T-cell (primary cell): ENCODE measurements at places on chromosomes 7 and 10. TPM values are rescaled to one million over a fixed set of nuclear protein-coding genes. Genes with fewer than 3 reads are reported as not detected.

Gene ADIRF
- not detected for total RNA-seq

Gene PSTK
- 4.8 TPM for total RNA-seq

Gene NUDT13
- 2.2 TPM for total RNA-seq

Gene PGAM2
- total RNA-seq = 2.4 TPM

Gene GRID2IP
- total RNA-seq = 1.5 TPM

Gene A1CF
- total RNA-seq = 0.28 TPM

DNA sequence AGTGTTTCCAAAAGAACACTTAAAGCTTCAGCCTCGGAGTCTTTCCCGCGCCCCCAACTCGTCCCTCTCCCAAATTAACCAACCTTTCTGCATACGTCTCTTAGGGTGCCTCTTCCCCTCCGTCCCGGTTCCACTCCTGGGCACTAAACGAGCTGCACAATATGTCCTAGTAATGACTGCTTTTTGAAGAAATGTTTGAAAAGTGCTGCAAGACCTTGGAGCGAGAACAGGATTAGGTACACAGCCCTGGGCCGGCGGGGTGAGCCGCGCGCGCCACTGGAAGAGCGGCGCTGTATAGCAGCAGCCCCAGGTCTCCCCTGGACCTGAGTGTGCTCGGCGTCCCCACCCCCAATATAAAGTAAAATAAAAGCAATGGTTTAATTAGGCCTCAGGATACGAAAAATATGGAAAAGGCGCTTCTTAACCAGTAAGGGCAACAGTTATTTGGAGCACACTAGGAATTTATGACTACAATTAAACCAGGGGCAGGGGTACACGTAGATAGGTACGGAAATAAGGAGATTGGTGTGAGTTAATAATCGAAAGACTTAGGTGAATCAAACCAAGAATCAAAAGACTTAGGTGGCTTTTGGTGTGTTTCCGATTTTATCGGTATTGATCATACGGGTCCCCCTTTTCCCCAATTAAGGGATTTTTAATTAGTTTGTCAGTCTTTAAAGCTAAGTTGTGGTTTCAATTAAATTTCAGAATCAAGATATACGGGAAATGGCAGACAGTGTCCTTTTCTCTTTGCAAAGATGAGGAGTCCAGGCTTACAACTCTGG, 1.9 kb downstream of the TET1 start:
- DNase-seq = no peak
- H3K27ac ChIP-seq = no peak overlapping the region
- peak overlapping the region; percentile 39 for H3K4me3 ChIP-seq
- H3K27me3 ChIP-seq = peaks cover 49% of the 10 kb centered on the region

DNA sequence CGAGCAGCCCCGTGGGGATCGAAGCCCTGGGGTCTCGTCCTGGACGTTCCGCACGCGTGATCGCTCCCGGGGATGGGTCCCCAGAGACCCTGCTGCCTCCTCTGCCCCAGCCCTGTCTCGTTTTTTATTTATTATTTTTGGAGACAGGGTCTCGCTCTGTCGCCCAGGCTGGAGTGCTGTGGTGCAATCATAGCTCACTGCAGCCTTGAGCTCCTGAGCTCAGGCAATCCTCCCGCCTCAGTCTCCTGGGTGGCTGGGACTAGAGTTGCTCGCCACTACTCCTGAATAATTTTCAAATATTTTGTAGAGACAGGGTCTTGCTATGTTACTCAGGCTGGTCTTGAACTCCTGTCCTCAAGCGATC, 319 bp upstream of the STX1A start:
- H3K27ac ChIP-seq = no peak overlapping the region
- peak overlapping the region; percentile 57 for H3K4me3 ChIP-seq
- no peak for DNase-seq
- no peaks in the 10 kb centered on the region for H3K36me3 ChIP-seq
- H3K27me3 ChIP-seq = peaks cover 32% of the 10 kb centered on the region

GRCh38 chr7:47038621-47039020, 543.3 kb downstream of the TNS3 start:
- H3K4me3 ChIP-seq = no peak overlapping the region
- no peaks in the 10 kb centered on the region for H3K36me3 ChIP-seq
- H3K27me3 ChIP-seq = no peaks in the 10 kb centered on the region
- DNase-seq = no peak

GRCh38 chr7:130352194-130353074, 7.8 kb downstream of the CPA5 start:
- H3K4me3 ChIP-seq = no peak overlapping the region
- H3K4me1 ChIP-seq = peaks cover 7% of the 10 kb centered on the region
- no peak for DNase-seq
- H3K27me3 ChIP-seq = peaks cover 25% of the 10 kb centered on the region
- H3K36me3 ChIP-seq = no peaks in the 10 kb centered on the region

- DNase-seq = no peak
- H3K36me3 ChIP-seq = no peaks in the 10 kb centered on the region
- H3K27ac ChIP-seq = no peak overlapping the region
These were observed 81.5 kb downstream of the LYZL1 start for GRCh38 chr10:29370097-29371092.

DNA sequence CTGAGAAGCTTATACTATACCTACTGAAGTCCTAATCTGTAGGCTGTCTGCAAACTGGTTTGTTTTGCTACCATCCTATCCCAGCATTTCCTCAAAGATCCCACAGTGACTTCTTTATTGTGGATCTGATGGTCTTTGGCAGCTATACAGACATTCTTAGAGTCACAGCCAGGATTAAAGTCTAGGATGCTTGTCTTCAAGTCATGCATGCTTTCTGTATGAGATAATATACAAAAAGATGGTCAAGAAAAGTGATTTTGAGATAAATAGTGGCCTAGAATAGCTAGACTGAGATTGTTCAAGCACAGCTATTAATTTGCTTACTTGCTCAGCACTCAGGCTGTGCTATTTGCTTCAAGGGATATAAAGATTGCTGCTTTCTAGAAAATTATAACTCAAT, 454.4 kb downstream of the AUTS2 start:
- no peak overlapping the region for H3K4me3 ChIP-seq
- no peaks in the 10 kb centered on the region for H3K4me1 ChIP-seq
- H3K27ac ChIP-seq = no peak overlapping the region

- H3K27ac ChIP-seq = no peak overlapping the region
- H3K27me3 ChIP-seq = no peaks in the 10 kb centered on the region
- DNase-seq = no peak
- H3K4me3 ChIP-seq = no peak overlapping the region
- H3K4me1 ChIP-seq = no peaks in the 10 kb centered on the region
- H3K36me3 ChIP-seq = no peaks in the 10 kb centered on the region
These were observed 252.2 kb downstream of the NSUN6 start for GRCh38 chr10:18399158-18399557.

DNA sequence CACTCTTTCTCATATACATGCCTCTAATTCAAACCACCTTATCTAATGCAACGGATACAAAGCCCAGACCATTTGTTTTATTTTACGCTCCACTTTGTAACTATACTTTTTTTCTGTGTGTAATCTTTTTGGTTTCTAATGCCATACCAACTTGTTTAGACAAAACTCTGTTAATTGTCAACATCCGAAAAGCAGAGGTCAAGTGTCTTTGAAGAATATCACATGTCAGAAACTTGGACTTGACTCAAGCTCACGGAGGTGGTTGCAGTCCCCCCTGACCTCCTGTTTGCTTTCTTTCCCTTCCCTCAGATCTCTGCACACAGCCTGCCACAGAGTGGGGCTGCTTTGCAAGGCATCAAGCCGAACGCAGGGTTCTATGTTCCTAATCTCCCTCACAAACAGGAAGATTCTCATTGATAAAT, 698.9 kb downstream of the PARD3 start:
- H3K4me1 ChIP-seq = no peaks in the 10 kb centered on the region
- no peak overlapping the region for H3K4me3 ChIP-seq
- H3K27ac ChIP-seq = no peak overlapping the region
- H3K36me3 ChIP-seq = no peaks in the 10 kb centered on the region
- no peak for DNase-seq
- no peaks in the 10 kb centered on the region for H3K27me3 ChIP-seq
